Lung microvascular endothelial cell (primary cell): ENCODE measurements at places on chromosomes 6 and 20.

DNA sequence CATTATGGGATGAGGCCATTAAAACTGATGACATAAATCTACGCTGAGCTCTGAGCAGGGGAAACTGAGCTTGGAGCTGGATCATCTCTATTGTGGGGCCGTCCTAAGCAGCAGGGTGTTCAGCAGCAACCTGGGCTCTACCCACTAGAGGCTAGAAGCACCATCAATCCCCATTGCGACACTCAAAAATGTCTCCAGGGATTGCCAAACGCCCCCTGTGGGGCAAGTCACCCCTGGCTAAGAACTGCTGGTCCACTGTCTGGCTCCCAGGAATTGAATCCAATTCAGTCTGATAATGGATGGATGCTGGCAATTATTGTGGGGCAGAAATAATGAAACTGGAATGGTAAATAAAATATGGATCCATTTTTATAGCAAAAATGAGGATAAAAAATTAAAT is 38.2 kb downstream of the PMEPA1 start:
- no peak for DNase-seq

- DNase-seq, result peak; percentile 39
Observed at GRCh38 chr6:154440022-154440421, 70.5 kb downstream of the CNKSR3 start.

DNA sequence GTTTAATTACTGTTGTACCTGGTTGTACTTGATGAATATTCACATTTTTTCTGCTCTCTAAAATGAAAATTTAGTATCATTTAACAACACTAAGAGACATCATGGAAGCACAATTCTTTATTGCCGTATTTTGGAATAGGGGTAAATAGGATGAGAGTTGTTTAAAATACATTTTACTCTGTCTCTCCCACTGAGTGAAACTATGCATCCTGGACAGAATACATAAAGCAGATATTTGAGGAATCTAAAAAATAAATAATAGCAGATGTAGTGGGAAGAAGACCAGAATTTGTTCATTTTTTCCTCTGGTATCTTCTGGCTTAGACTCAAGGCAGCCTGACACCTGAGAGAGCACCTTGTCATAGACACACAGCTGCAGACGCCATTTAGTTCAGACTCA is 119.1 kb upstream of the AHI1 start:
- no peak for DNase-seq

DNA sequence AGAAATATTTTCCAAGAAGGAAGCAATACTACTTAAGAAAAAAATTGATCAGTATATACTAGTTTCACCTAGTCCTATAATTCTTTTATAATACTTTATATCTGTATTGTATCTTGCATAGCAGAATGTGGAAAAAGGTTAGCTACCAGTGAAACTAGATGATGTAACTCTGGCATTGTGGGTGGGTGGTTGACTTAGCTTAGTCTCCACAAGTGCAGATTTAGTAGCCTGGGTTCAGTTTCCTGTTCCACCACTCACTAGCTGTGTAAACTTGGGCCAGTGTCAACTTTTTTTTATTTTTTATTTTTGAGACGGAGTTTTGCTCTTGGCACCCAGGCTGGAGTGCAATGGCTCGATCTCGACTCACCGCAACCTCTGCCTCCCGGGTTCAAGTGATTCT is 2.0 kb downstream of the MUC21 start:
- no peak for DNase-seq

DNA sequence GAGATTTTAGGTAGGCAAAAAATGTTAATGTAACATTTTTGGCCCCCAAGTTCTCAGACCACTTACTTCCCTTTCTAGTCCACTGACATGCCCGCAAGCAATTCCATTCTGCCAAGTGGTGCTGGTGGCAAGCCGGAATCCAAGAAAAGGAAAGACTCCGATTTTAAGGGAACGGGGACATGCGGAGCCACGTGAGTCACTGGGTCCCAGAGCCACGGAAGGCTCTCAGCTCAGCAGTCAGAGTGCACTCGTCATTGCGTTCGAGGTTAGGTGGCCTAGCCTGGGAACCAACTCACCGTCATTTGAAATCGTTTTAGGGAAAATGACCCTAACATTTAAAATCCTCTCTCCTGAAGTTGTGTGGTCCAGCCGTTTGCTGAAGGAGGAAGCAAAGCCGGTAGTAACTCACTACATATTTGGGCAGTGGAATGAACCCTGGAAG is 711 bp upstream of the SIRT5 start:
- peak; percentile 58 for DNase-seq

DNA sequence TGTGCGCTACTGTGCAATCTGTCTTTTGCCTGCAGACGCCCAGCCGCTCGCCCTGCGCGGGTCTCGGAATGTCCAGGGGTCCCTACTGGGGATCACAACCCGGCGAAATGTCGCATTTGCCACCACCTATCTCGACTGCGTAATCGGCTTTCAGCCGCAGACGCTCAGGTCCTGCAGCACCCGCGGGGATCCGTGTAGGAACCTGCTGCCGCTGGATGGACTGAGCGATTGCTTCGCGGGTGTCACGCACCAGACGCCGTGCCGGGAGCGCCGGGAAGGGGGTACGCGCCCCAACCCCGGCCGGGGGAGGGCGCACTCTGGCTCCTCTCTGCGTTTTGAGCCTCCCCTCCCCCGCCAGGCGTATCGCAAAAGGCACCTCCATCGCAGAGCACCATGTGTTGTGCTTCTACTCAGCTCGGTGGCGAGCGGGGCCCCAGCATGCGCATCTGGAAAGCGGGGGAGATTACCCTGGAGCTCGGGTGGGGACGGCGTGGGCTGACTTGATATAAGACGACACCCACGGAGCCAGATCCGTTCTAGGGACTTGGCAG is 747 bp upstream of the PTPRA start:
- DNase-seq, result peak; percentile 58

- no peak for DNase-seq
Observed at GRCh38 chr6:152499931-152500330, 137.2 kb downstream of the SYNE1 start.

DNA sequence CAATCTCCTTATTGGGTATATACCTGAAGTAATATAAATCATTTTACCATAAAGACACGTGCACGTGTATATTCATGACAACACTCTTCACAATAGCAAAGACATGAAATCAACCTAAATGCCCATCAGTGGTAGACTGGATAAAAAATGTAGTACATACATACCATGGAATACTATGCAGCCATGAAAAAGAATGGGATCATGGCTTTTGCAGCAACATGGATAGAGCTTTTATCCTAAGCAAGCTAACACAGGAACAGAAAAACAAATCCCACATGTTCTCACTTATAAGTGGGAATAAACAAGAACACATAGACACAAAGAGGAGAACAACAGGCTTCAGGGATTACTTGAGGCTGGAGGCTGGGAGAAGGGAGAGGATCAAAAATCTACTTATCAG is 208.3 kb upstream of the QKI start:
- DNase-seq, result no peak

DNA sequence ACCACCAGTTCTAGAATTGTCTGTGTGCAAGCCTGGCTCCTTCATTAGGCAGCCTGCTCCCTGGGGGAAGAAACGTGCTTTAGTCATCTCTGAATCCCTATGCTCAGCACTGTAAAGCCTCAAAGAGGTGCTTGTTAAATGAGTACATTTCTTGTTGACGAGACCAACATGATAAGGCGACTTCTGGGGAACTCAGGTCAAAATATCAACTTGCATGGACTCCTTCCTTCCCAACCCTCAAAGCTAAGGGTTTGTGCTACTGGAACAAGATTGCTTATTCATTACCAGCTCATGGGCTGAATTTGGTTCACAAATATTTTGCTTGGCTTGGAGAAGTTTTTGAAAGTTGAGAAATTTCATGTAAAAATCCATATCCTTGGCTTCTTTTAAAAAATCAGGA is 10.6 kb downstream of the KCNG1 start:
- no peak for DNase-seq

DNA sequence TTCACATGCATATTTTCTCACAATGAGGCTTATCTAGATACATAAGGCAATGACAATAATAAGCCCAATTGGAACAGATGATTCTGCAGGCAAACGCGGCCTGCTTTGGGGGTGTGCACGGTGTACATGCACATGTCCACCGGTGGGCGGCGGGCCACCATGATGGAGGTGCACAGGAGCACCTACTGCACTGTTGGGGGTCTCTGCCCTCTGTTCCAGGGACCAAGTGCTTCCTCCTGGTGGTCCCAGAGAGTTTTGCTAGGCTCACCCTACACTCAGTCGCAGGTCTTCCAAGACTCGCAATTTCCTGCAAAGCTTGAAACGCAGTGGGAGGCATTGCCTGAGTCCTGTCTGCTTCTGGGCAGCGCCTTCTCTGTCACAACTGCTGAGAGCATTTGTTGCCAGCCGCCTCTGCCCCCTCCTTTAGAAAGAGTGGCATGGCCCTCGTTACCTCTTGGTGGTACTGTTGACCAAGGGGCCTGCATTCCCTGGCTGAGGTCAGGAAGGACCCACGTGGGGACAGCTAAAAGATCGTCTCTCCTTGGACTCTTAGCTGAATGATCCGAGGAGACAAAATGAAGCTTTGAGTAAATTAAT is 135.3 kb downstream of the ERMARD start:
- no peak for DNase-seq

- no peak for DNase-seq
Observed at GRCh38 chr20:43895235-43895634, 19.4 kb upstream of the TOX2 start.

- DNase-seq, result no peak
Observed at GRCh38 chr20:54197621-54198604, 10.0 kb upstream of the PFDN4 start.

DNA sequence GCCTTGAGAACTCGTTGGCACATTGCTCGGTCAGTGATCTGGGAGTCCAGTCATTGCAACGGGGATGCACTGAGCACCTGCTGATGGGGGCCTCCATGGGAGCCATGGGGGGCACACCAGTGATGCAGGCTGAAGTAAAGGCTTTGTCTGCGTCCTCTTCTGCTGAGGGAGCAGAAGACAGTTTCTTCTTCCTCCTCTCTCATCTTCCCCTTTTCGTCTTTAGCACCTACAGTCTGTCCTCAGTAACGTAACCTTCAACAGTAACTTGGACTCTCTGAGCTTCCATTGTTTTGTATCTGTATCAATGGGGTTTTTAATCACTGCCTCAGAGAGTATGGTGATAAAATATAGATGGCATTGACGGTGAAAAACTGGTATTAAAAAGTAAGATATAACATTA is 240.0 kb downstream of the TMEM242 start:
- no peak for DNase-seq

- DNase-seq, result no peak
Observed at GRCh38 chr20:752291-752690, 16.0 kb downstream of the SLC52A3 start.

DNA sequence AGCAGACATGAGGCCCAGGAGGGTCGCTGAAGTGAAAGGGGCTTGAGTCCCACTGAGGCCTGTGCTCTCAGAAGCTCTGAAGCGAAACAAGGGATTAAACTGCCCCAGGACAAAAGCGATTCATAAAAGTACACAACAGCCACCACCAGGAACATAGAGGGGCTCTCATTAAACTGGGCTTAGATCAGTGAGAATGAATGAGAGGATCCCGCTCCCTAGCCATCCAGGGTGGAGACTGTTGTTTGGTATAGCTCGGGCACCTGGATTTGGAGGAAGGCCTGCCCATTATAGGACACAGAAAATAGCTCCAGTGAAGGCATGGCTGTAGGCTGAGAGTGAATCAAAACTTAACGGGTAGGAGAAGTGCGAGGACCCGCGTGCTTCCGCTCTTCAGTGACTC is 91.6 kb upstream of the TAB2 start:
- DNase-seq, result no peak

DNA sequence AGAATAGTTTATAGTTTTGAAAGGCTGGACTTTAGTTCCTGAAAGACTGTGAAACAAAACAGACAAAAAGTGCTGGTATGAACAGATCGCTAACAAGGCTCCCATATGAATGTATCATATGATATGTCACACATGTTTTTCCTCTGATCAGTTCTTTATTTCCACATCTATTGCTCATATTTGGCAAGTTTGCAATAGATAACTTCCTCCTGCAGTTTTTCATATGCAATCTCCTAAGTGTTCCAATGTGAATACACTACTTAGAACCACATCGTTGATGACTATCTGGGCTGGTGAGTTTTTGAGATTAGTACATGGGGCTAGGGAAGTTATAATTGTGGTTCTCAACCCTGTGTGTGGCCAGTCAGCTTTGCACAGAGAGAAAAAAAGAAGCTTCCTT is 23.1 kb downstream of the CRYBG1 start:
- no peak for DNase-seq

GRCh38 chr6:41372832-41373626 is 37.6 kb downstream of the NCR2 start:
- DNase-seq, result no peak

- no peak for DNase-seq
Observed at GRCh38 chr6:36800223-36801076, 38.8 kb downstream of the CPNE5 start.

GRCh38 chr6:3340358-3340802 is 81.6 kb downstream of the PSMG4 start:
- DNase-seq, result no peak

GRCh38 chr6:169386411-169387057 is 132.9 kb upstream of the THBS2 start:
- no peak for DNase-seq

GRCh38 chr20:37352608-37352980 is 6.7 kb downstream of the SRC start:
- DNase-seq, result no peak

DNA sequence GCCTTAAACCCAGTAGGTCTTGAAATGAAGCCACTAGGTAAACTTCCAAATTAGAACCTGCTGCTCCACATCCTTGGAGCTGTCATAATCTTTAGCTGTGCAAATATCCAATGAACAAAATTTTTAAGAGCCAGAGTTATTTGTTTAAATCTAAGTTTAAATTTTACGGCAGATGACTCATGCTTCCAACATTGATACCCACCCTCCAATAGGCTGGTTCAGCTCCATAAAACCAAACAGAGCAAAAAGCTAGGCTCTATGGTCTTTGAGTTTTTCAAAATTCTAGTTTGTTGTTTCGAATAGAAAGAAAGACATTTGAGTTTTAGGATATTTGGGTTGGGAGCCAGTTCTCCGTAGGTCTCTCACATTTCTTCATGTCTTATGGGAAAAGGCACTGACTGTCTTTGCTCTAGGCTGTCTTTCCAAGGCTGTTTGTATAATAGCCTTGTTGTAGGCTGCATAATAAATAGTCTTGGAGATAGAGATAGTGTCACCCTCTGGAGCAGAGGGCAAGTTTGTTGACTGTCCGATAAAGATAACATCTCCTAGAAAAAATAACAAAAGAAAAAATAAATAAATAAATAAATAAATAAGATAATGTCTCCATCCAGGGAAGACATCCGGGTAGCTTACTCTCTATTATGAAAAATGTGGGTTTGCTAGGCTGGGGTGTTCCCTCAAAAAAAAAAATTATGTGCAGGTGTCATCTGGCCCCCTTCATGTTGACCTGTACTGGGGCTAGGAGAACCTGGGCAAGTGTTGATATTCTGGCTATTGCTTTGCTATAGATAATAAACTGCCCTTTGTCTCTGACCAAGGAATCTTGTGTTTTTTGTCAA is 36.5 kb downstream of the SLC2A12 start:
- no peak for DNase-seq
